AG10803 (cell line): ENCODE measurements at places on chromosomes 4 and X.

DNA sequence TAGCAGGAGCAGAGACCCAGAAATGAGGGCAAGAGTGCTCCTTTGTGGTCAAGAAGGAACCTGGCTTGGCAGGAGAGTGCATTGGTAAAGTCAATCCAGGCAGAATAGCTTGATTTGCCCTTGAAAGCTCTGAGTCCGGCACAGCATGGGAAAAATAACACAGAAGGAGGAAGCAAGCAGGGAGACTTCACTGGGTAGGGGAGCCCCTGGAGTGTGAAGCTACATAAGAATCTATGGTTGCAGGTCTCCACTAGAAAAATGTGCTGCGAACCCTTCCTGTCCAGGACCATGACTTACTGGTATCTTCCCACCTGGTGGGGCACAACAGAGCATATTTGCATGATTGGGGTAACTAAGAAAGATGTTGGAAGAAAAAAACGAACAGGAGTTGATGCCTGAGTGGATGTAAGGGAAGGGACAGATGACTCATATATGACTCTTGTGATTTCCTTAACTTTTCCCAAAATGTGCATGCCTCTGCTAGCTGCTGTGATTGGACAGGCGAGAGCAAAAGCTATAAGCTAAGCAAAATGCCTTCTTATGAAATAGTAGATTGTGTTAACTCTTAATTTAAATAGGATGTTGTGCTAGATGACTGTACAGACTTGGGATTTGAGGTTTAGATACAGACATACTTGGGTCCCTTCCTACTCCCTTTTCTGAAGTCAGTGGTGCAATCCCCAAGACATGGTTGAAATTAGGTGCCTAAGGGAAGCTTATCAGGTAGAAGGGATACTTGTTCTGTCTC is 3.3 kb downstream of the IL13RA1 start:
- peak; percentile 80 for DNase-seq

DNA sequence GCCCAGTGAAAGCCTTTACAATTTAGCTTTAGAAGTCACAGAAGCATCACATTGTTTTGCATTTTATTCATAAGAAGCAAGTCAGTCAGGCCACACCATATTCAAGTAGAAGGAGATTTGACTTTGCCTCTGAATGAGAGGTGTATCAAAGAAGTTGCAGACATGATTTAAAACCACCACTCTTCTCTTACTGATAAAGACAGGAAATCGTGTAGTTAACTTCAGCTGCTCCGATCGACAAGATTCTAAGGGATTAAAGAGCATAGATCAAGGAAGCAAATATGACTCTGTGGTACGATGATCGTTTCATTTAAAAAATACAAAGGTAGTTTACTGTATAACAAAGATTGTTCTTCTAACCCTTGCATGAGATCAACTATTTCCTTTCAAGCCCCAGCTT is 328.0 kb upstream of the PPP1R2C start:
- DNase-seq, result no peak

DNA sequence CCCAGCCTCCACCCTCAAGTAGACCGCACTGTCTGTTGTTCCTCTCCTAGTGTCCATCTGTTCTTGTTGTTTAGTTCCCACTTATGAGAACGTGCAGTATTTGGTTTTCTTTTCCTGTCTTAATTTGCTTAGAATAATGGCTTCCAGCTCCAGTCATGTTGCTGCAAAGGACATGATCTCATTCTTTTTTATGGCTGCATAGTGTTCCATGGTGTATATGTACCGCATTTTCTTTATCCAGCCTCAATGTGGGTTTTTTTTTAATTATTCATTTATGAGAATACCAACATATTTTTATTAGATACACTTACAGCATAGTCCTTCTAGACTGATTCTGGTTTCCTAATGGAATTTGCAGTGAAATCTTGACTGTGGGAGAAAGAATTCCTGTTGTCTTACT is 1.3 kb downstream of the VMA21 start:
- DNase-seq, result no peak

DNA sequence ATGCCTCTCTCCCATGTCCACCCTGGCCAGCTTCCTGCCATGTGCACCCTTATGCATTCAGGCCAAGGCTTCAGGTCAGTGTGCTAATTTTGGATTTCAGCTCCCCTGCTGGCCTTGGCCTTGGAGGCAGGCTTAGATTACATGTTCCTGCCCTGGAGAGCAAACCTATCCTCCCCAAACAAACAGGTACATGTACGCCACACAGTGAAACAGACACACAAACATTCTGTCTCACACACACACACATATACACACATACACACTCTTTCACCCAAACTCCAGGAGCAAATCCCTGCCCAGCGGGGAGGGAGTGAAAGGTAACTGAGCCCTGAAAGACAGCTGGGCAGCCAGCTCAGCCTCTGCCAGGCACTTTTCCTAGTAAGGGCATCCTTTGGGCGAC is 62.7 kb upstream of the ARHGAP36 start:
- no peak for DNase-seq

DNA sequence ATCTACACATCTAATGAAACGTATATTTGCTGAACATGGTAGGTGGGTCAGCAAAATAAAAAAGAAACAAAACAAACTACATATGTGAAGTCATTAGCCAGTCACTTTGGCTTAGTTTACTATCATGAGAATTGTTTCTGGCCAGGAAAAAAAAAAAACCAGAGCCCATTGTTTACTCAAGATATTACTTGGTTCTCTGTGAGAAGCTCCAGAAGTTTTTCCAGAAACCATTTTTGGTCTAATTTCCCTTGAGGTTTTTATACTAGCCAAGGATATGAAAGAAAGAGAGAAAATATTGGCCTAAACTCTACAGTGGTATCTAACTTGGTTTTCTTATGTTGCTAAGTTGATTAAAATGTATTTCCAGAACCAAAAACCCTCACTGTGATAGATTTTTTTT is 259.1 kb downstream of the PDHA2 start:
- no peak for DNase-seq

DNA sequence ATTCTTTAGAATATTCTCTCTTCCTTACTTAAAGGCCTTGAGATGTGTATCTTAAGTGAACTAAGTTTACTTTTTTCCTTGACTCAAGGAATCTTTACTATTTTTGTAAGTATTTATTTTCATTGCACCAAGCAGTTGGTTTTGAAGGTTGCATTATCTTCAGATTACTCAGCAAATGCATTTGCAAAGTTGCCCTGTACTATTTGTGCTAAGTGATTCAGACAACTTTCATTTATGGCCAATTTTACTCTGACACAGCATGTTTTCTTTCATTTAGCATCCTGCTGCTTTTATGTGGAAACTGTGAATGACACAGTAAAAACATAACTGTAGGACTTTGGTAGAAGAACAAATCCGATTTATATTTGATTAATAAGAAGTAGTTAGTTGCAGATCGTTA is 191.0 kb downstream of the CCSER1 start:
- peak; percentile 57 for DNase-seq

DNA sequence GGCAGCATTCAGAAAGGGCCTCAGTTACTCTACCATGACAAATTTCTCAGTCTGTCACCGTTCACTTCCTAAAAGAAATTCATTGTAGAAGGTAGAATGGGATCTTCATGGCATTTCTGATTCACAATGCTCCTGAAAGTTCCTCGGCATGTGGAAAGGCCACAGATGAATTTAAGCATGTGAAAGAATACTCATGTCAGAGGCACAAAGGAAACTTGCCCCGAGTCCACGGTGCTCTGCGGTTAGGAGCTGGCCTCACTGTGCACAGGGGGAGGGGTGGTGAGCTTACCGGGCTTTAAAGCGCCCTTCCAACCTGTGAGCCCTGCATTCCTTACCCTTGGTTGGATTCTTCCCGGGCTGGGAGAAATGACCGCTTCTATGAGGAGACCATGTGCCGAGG is 9.3 kb downstream of the TKTL1 start:
- no peak for DNase-seq

- DNase-seq, result no peak
Observed at GRCh38 chr4:82217986-82218715, 155.6 kb downstream of the HNRNPD start.

DNA sequence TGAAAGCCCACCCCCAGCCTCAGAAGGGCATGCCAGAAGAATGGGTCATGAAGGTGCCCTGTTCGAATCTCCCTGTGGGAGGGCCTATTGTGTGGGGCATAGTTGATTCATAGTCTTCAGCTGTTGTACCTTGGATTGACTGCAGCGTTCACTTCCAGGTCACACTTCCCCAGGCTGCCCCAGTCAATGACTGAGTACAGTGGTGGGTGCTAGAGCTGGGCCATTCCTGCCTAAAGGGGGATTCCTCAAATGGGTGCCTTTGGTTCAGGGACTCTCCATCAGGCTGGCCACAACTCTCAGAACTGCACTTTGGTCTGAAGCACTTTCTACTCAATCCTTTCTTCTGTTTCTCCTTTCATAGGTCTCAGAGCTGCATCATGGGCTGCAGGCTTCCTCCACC is 35.0 kb upstream of the RASGEF1B start:
- DNase-seq, result no peak

DNA sequence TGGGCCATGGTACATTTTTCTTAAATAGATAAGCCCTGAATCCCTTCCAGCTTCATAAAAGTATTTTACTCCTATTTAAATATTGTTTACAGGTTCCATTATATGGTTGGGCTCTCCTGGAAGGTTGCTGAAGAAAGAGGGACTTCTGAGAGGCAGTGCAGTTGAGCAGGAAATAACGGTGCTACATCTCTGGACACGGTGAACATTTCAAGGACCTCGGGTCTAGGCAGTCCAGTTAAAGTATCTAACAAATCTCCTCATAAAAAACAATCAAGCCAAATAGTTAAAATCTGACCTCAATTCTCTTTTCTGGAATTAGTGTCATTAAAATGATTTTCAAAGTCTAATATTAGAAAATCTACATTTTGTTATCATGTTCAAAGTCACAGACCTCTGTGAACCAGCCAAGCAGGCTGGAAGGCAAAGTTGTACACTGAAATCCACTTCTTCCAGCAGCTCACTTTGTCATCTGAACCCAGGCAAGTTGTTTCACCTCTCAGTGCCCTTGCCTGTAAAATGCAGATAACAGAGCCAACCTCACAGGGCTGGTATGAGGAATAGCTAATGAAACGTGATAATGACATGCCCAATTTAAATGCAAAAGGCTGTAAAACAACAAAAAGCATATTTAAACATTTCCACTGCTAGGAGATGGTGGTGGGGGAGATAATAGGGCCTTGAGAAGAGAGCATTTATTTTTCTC is 267.0 kb upstream of the KLF3 start:
- DNase-seq, result no peak

- peak; percentile 8 for DNase-seq
Observed at GRCh38 chr4:54433686-54434085, 204.6 kb downstream of the PDGFRA start.

DNA sequence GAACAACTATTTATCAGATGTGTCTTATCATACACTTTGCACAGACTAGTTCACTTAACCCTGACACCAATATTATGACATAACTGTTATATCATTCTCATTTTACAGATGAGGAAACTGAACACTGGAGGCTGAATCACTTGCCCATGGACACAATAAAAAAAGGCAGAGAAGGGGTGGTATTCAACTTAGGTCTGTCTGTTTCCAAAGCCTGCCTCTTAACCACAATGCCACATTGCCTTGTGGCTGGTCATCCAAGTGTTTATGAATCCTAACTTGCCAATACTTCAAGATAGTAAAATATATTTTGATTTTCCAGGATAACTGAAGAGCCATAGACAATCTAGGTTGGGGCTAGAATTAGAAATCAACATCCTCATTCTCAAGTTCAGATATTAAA is 327.8 kb downstream of the NR3C2 start:
- no peak for DNase-seq

- no peak for DNase-seq
Observed at GRCh38 chrX:103630171-103630511, 1.4 kb downstream of the TCEAL1 start.
